ENCODE measurements at places on chromosomes 6 and 20.

- no peak for DNase-seq
Measured at GRCh38 chr20:63848003-63848911, 13.0 kb upstream of the ABHD16B start.

- DNase-seq = no peak
Measured at GRCh38 chr20:49754596-49754995, 40.9 kb upstream of the B4GALT5 start.

DNA sequence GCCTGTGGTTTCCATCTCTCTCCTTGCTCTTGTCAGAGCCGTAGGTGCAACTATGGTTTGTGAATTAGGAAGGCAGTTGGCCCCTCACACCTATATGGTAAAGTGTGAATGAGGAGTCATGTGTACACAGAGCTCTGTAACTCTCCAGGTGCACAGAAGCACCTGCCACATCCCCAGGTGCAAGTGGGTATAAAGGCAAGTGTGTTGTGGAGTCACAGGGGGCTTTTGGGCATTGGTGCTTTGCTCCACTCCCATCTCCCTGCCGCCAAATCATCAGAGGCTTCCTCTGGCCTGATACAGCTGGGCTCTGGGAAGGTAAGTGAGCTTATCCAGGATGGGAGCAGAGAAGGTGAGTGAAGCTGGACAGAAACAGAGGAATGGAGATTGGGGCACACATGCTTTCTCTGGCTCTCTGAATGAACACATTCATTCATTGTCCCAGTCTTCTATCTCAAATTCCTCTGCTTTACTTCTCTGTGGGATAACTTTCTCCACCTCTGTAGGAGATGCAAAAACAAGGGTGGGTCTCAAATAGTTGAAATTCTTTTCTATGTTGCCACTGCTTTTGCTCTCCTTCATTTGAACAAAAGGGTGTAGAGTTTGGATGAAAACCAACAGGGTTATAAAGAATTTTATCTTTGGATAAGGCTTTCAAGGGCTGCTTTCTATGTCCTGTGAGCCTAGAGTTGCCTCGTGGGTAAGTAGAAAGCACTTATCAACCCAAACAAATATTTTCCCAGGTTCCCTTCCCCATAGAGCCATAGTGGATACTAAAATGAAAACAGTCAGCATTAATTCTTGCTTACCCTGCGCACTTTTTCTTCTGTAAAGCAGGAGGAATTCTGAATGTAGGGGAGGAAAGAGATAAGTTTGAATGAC lies 45.0 kb upstream of the RIPOR2 start:
- no peak for DNase-seq

DNA sequence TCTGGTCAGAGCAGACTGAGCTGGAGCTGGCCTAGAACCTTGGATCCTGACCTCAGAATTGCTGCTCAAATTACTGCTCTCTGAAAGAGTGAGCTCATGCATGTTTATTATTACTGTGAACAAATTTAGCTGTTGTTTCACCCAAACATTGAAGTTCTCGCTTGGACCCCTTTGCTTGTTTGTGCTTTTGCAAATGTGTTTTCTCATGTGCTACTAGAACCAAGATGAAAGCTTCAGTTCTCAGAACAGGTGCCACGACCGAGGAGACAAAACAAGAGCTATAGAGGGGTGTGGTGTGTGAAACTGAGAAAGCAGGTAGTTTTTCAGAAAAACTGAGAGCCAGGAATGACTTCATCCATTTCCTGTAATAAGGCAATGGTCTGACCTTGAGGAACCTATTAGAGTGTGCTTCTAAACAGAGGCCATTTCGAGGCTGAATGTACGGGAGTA lies 50.0 kb upstream of the ESR1 start:
- no peak for DNase-seq

DNA sequence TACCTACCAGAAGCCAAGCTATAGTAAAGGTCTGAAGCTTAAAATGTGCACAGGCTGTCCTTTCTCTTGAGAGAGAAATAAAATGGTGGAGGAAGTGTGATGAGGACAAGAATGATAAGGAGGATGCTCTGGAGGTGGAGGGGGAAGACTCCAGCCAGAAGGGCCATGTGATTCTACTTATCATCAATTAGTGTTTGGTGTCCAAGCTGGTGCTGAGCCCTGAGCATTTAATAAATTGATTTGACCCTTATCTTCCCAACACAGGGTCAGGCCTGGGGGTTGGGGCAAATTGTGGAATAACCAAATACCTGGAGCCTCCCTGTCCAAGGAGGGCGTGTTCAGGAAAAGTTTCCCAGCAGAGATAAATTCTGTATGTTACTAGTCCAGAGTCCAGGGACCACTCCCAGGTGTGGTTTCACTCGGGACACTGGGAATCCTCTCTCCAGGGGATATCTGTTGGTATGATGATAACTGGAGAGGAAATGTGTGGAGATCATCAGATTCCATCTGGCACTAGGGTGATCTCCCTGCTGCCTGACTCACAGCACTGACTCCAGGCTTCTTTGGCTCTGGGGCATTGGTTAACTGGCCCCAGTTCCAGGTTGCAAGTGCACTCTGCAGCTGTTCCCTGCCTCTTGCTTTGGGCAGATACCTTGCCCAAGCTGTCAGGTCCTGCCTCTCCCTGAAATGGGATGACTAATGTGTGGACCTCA lies 3.8 kb upstream of the MYBL2 start:
- DNase-seq = no peak

GRCh38 chr20:48105526-48105925 lies 320.2 kb upstream of the SULF2 start:
- no peak for DNase-seq

GRCh38 chr6:129673748-129674147 lies 36.2 kb downstream of the ARHGAP18 start:
- no peak for DNase-seq

DNA sequence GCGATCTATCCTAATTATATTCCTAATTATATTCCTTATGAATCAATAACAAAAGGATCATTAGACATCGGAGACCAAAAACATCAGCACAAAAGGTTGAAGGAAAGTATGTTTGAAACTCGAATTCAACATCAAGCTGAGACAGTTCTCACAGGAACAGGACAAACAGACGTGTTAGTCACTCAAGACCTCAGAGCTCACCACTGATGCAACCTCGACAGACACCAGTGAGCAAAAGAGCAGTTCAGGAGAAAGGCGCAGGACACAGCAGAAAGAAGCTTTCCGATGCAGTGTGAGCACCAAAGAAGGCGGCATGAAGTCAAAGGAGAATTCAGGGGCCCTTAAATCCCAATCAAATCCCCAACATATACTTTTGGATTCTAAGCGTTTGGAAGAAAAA lies 6.3 kb upstream of the RAMACL start:
- no peak for DNase-seq

DNA sequence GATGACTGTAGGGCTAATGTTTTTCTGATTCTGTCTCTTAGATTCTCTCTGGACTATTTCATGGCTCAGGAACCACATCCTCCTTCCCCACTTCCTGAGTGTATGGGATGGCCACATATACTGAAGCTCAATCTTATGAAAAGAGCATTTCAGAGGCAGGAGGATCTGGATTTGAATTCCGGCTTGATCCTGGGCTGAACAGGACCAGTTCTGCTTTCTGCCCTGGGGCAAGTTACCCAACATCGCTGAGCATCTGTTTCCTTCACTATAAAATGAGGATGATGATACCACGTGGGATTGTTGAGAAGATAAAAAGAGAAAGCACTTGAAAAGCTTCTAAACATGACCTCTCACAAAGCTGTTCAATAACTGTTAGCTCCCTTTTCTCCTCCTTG lies 168.4 kb upstream of the TNFAIP3 start:
- DNase-seq = no peak

GRCh38 chr6:70282919-70283461 lies 19.9 kb downstream of the COL9A1 start:
- no peak for DNase-seq

GRCh38 chr6:168826726-168827585 lies 386.0 kb downstream of the SMOC2 start:
- DNase-seq = no peak

GRCh38 chr6:151292974-151293687 lies 53.4 kb downstream of the AKAP12 start:
- DNase-seq = no peak
